Uterus (tissue), 4 donors: ENCODE measurements at places on chromosomes 7 and 10.

DNA sequence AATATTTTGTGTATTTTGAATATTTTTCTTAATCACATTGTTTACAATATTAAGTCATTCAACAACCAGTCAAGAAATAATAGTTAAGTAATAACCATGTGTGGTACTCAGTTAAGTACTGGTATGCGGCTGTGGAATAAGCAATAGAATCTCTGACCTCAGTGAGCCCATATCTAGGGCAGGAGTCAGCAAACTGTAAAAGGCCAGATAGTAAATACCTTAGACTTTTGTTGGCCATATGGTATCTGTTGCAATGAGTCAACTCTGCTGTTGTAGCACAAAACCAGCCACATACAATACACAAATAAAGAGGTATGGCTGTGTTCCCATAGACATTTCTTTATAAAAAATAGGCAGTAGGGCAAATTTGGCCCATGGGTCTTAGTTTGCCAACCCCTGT, 311.6 kb upstream of the SEMA3A start:
- no peak for DNase-seq
- H3K4me1 ChIP-seq: no peaks in the 10 kb centered on the region
- H3K36me3 ChIP-seq: no peaks in the 10 kb centered on the region
- no peaks in the 10 kb centered on the region for H3K27me3 ChIP-seq

- no peak overlapping the region for H3K4me3 ChIP-seq
- no peak for DNase-seq
- H3K27ac ChIP-seq: no peak overlapping the region
- H3K27me3 ChIP-seq: no peaks in the 10 kb centered on the region
Measured at GRCh38 chr10:75331081-75331480, 70.5 kb downstream of the ZNF503 start.

- no peaks in the 10 kb centered on the region for H3K27me3 ChIP-seq
- no peak overlapping the region for H3K4me3 ChIP-seq
- no peak for DNase-seq
- H3K4me1 ChIP-seq: no peaks in the 10 kb centered on the region
- no peaks in the 10 kb centered on the region for H3K36me3 ChIP-seq
Measured at GRCh38 chr10:90652519-90652918, 205.3 kb downstream of the HTR7 start.

GRCh38 chr10:43196131-43196980, 58.1 kb downstream of the CSGALNACT2 start:
- H3K27ac ChIP-seq: no peak overlapping the region
- no peak for DNase-seq
- no peaks in the 10 kb centered on the region for H3K4me1 ChIP-seq
- no peaks in the 10 kb centered on the region for H3K36me3 ChIP-seq
- H3K4me3 ChIP-seq: no peak overlapping the region
- no peaks in the 10 kb centered on the region for H3K27me3 ChIP-seq

DNA sequence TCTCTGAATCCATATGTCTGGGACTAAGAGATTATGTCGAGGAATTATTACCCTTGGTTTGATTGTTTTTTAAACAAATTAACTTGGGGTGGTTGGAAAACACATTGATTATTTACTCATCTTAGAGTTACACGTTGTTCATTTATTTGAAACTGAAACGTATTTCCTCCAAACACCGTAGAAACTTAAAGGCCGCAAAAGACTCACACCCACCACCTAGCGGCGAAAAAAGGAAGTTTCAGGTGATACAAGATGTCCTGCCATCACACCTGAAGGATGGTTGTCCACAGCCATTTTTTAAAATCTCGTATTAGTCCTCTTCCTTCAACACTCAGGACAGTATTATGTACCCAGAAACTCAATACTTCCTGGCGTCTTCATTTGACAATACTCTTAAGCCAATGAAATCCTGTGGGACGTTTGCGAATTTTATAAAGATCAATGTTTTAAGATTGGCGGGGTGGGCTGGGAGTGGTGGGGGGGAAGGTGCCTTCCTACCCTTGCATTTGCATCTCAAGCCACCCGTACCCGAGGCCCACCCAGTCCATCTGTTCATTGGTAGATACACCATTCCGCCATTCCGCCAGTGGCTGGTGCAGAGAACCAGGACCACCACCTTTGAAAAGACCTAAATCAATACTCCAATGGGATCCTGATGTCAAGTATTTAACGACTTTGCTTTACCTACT, 1.4 kb upstream of the LCOR start:
- H3K4me3 ChIP-seq: no peak overlapping the region
- H3K27ac ChIP-seq: peak overlapping the region; percentile 99
- peaks cover 5% of the 10 kb centered on the region for H3K4me1 ChIP-seq
- DNase-seq: peak; percentile 52
- no peaks in the 10 kb centered on the region for H3K36me3 ChIP-seq

DNA sequence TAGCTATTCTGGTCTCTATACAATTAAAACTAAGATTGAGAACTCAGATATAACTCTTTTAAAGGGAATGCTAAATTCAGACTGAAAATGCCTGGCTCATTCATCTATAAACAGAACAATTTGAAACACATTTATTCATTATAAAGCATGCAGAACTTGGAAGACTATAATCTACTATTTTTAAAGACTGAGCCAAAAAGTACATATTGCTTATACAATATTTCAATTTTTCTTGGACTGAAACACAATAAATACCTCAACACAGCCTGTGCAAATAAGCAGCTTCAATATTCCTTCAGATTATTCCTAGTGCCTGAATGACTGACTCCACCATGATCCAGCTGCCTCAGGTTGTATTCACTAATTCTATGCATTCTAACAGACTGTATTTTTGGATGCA, 15.5 kb upstream of the PHYH start:
- H3K27ac ChIP-seq: no peak overlapping the region
- no peaks in the 10 kb centered on the region for H3K4me1 ChIP-seq
- DNase-seq: no peak
- H3K27me3 ChIP-seq: no peaks in the 10 kb centered on the region
- no peak overlapping the region for H3K4me3 ChIP-seq

- H3K27ac ChIP-seq: no peak overlapping the region
- H3K4me3 ChIP-seq: no peak overlapping the region
- H3K27me3 ChIP-seq: no peaks in the 10 kb centered on the region
- no peak for DNase-seq
- no peaks in the 10 kb centered on the region for H3K36me3 ChIP-seq
- no peaks in the 10 kb centered on the region for H3K4me1 ChIP-seq
Measured at GRCh38 chr10:118994321-118994720, 35.2 kb upstream of the NANOS1 start.

DNA sequence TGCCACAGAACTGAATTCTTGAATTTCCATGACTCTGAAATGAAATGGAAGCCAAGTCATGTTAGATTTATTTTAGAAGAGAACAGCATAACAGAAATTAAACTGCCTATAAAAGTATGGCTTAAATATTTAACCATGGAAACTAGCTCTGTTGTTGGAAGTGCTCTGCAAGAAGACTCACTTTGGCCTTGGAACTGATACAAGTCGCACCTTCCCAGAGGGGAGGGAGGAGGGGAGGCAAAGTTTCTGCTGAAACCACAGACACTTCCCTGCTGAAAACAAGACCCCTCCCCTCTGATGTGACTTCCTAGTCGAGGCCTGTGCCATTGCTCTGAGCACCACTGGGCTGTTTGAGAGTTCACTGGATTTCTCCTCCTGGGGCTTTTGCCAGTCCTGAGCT, 72.1 kb downstream of the OR13A1 start:
- no peaks in the 10 kb centered on the region for H3K4me1 ChIP-seq
- no peaks in the 10 kb centered on the region for H3K27me3 ChIP-seq
- H3K27ac ChIP-seq: no peak overlapping the region
- H3K36me3 ChIP-seq: no peaks in the 10 kb centered on the region
- no peak overlapping the region for H3K4me3 ChIP-seq

GRCh38 chr7:149883452-149883861, 9.7 kb downstream of the ATP6V0E2 start:
- peak overlapping the region; percentile 16 for H3K27ac ChIP-seq
- DNase-seq: peak; percentile 49
- no peaks in the 10 kb centered on the region for H3K27me3 ChIP-seq
- no peak overlapping the region for H3K4me3 ChIP-seq

DNA sequence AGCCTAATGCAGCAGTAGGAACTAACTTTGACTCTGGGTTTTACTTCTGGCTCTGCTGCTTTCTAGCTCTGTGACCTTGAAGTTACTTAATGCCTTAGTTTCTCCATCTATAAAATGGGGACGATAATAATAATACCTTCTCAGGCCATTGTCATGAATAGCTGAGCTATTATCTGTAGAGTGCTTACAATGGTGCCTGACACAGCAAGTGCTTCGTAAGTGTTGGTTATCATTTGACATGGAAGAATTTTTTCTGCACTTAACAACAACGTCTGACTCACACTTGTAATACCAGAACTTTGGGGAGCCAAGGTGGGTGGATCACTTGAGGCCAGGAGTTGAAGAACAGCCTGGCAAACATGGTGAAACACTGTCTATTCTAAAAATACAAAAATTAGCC, 140.5 kb downstream of the ARL4A start:
- no peak overlapping the region for H3K4me3 ChIP-seq
- no peaks in the 10 kb centered on the region for H3K4me1 ChIP-seq
- no peak overlapping the region for H3K27ac ChIP-seq
- H3K36me3 ChIP-seq: no peaks in the 10 kb centered on the region
- H3K27me3 ChIP-seq: no peaks in the 10 kb centered on the region

DNA sequence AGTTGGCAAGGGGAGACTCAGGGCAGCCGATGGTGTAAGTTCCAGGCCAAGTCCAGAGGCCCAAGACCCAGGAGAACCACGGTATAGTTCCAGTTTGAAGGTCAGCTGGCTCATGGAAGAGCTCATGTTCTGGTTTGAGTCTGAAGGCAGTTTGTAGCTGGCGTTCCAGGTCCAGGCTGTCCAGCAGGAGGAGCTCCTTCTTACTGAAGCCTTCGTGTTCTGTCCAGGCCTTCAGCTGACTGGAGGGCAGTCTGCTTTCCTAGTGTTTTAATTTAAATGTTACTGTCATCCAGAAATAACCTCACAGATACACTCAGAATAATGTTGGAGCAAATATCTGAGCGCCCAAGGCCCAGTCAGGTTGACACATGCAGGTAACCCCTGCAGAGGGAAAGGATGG, 4.2 kb downstream of the SUN1 start:
- peaks cover 22% of the 10 kb centered on the region for H3K4me1 ChIP-seq
- no peaks in the 10 kb centered on the region for H3K36me3 ChIP-seq
- peak; percentile 59 for DNase-seq
- no peak overlapping the region for H3K4me3 ChIP-seq
- no peaks in the 10 kb centered on the region for H3K27me3 ChIP-seq

DNA sequence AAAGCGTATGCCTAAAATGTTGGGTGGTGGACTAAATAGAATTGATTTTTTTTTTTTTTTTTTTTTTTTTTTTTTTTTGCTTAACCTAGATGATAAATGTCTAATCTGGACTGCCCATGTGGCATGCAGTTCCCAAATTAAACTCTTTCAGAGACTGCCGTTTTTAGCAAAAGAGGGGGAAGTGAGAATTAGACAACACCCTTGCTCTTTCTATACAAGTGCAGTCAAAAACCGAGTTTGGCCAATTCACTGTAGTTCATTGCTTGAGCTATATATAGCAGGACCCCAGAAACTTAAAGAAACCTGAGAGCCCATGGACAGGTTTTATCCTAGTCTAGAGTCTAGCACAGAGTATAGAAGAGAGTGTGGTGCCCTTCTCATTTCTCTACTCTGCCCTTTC, 141.9 kb downstream of the GRM3 start:
- H3K4me1 ChIP-seq: no peaks in the 10 kb centered on the region
- no peaks in the 10 kb centered on the region for H3K27me3 ChIP-seq
- no peak for DNase-seq
- no peak overlapping the region for H3K27ac ChIP-seq
- no peaks in the 10 kb centered on the region for H3K36me3 ChIP-seq
- no peak overlapping the region for H3K4me3 ChIP-seq

DNA sequence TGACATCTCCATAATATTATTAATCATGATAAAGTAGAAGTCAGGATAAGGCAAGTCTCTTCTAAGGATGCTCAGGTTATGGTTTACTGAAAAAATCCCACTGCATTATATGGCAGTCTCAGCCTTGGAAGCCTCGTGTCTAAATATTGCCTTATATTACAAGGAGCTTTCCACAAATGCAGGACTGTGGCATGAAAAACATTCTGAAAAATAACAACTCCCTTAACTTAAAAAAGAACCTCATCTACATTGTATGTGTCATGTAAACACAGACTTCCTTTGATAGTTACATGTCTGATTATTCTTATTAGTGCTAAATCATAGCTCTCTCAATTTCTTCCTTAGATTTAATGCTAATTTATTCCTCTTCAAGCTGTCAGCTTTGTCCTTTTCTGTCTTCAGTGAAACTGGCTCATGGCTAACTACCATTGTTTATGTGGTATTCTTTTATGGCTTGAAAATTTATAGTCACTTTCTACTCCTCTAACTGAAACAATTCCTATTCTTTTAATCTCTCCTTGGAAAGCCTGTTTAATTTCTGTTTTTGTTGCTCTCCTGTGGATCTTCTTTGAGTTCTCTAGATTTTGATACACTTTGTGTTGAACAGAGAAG, 156.1 kb downstream of the KIF20B start:
- no peak for DNase-seq
- H3K27ac ChIP-seq: no peak overlapping the region
- no peaks in the 10 kb centered on the region for H3K4me1 ChIP-seq

DNA sequence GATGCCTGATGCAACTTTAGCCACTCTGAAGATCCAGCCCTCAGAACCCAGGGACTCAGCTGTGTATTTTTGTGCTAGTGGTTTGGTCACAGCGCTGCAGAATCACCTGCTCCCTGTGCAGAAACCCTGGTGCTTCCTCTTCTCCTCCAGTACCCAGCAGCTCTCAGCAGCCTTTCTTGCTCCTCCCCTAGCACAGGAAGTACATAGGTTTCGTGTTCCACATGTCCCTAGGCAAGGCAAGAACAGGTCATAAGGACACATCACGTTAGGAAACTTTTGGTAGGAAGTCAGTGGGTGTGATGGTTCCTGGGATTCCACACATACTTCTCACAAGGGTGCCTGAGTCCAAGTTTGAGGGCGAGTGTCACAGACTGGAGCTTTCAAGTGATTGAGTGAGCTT, 167.9 kb upstream of the PRSS1 start:
- H3K4me3 ChIP-seq: no peak overlapping the region
- no peaks in the 10 kb centered on the region for H3K36me3 ChIP-seq
- no peak for DNase-seq
- H3K4me1 ChIP-seq: no peaks in the 10 kb centered on the region
- H3K27me3 ChIP-seq: no peaks in the 10 kb centered on the region
- no peak overlapping the region for H3K27ac ChIP-seq

DNA sequence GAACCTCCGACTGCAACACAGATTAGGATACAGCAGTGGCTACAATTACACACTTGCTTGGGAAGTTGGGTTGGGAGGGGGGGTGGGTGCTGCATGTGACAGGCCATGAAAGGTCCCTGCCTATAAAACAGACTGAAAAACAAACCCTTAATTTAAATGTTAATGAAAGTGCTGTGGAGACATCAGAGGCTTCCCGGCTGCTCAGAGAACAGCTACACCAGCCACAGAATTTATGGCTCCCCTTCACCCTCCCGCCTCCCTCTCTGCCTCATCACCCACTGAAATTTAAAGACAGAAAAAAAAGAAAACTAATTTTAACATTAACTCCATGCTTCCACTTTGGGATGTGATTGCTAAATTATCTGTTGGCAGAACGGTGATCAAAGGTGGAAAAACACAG, 34.7 kb downstream of the FBXW4 start:
- H3K4me3 ChIP-seq: no peak overlapping the region
- H3K27ac ChIP-seq: no peak overlapping the region
